Substantia nigra (tissue), 51 donors: ENCODE measurements at places on chromosomes 7 and 10.
A peak's percentile ranks its signal among the peaks of the same experiment; 100 is the strongest.

DNA sequence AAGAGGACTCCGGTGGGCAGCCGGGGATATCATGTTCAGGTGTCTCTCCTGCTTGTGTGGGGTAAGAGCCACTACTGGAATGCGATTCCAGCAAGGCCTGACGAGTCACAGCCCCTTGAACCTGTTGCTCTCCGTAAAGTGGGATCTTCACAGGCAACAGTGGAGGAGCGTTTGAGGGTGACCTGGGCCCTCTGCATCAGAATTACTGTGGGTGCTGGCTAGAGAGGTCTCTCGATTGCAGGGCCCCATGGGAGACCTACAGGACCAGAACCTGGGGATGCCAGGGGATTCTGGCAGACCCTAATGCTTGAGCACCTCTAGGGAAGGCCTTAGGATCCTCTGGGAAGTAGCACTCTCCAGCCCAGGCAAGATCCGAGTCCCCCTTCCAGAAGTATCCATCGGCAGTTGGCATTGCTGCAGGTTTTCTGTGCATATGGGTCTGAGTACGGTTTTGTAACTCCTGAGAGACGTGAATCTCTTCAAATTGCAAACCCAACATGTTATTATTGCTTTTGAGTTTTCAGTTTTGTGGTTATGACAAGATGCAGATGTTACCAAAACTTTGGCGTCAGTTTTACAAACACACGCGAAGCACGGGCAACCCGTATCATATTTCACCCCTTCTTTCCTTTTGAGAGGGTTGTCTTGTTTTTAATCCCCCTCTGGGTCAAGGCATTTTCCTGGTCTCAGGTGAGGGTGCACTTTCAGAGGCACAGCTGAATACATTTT is 4.6 kb downstream of the MGMT start:
- no peak for DNase-seq

GRCh38 chr10:31974434-31975124 is 45.9 kb upstream of the ARHGAP12 start:
- no peak for DNase-seq

- DNase-seq, result no peak
Observed at GRCh38 chr10:101217450-101218281, 11.6 kb downstream of the LBX1 start.

DNA sequence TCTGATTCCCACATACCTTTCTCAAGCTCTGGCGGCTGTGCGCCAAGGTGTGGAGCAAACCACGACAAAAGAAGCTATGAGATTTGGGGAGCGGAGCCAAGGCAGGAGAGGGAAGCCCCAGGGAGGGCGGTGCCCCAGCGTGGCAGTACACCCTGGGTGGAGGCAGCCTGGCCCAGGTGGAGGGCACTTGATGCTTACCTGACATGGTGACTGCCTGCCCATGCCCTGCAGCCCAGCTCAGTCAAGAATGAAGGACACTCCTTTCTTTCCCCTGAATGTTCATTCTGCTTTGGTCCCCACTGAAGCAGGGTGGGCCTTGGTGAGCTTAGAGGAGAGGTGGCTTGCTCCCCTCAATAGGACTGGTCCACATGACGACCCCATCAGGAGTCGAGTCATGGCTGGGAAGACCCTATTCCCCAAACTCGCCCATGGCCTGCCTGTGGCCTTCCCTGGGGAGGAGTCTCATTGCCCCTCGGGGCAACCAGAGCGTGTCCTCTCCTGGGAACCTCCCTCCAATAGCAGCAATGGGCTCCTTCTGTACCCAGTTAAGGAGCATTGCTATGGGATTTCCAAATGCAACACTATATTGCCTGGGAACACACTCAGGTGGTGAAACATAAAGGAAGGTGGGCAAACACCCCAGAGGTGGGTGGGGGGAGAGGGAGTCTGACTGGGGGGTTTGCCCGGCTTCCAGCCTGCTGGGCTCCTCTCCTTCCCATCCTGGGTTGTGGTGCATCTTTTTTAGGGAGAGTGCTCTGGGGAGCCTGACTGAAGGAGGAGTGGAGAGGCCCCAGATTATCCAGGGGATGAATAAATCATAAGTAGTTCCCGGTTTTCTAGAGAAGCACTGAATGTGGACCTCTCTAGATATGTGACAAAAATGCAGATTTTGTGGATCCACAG is 22.7 kb downstream of the RAMP3 start:
- DNase-seq, result no peak

- DNase-seq, result peak; percentile 98
Observed at GRCh38 chr7:45088821-45089340, at the start of gene NACAD. Gene NACAD, minus strand, starts transcription at chr7:45088969. Its CDS starts 75 bp downstream, at chr7:45088894.

DNA sequence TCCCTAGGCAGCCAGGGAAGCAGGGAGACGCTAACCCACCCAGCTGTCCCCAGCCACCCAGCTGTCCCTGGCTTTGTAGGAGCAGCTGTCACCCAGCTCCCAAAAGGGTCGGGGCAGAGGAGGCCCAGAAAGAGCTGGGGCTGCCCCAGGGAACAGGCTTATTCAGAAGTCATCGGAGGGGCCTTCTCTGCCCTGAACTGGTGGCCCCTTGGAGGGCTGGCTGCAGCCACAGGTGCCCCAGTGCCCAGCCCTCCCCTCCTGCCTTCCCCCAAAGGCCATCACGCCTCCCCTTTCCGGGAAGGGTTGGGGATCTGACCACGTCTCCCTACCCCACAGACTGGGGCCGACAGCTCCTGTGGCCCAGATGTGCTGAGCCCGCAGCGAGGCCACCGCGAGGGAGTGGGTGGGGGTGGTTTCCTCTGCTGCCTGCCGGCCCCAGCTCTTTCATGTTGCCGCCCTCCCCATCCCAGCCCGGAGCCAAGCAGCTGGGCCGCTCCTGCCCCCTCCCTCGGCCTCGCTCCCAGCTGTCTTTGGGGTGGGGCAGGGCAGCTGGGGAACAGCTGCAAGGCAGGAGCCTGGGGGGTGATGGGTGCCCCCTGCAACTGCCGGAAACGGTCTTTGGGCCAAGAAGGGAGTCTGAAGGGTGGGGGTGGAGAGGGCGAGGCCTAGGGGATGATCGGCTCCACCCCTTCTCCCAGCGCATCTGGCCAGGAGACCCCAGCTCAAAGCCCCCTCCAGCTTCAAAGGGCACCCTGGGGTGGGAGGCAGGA is 16.8 kb downstream of the TRIM8 start:
- DNase-seq, result no peak

- no peak for DNase-seq
Observed at GRCh38 chr10:112716924-112717413, 233.1 kb upstream of the TCF7L2 start.

- DNase-seq, result no peak
Observed at GRCh38 chr10:126876456-126876855, 28.8 kb upstream of the DOCK1 start.

DNA sequence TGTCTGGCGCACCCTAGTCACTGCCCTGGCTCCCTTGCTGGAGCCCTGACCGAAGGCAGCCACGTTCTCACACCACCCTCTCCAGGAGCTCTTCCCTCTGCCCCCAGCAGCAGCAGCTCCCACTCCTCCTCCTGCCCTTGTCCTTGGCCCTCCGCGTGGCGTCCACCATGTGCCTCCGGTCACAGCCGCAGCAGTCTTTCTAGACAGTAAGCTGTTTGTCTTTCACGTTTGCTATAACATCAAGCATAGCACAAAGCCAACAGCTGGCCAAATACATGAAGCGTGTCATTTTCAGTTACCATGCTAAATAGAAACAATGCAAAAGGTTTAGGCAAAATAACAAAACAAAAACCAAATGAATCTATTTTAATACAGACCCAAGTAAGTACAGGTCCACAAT is 3.3 kb downstream of the PITRM1 start:
- no peak for DNase-seq

GRCh38 chr7:110358028-110358427 is 732.9 kb upstream of the LRRN3 start:
- no peak for DNase-seq

- DNase-seq, result no peak
Observed at GRCh38 chr10:25130906-25131305, 43.9 kb upstream of the GPR158 start.

GRCh38 chr10:116743266-116744064 is 1.1 kb upstream of the HSPA12A start:
- no peak for DNase-seq

- DNase-seq, result no peak
Observed at GRCh38 chr7:119572541-119572940, 700.4 kb upstream of the KCND2 start.

DNA sequence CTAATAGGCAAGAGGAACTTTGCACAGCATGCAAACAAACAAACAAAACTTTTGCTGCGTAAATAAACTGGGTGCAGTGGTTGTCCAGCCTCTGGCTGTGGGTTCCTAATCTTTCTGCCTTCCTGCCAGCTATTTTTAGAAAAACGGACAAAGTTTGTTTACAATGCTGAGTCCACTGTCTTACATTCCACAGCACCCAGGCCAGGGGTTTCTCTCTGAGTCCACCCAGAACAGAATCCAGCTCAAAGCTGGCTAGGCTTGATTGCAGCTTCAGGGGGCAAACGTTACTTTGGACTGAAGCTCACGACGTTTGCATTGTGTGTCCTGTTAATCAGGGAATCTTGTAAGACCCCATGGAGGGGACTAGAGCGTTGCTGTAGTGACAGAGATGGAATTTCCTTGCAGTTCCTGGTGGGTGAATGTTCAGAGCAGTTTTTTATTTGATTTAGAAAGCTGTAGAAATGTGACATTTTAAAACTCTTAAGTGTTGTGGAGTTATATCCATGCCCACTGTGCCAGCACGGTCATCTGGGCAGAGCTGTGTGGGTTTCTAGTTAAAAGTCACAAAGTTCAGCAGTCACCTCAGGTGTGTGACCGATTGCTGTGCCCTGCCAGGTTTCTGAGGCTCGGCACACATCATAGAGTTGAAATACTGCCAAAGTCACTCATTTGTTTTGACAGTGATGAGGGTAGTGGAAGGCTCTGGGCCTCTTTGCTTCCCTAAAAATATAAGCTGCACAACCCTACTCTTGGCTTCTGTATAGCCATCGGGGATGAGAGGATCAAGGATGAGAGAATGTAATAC is 247.0 kb downstream of the STK31 start:
- no peak for DNase-seq

DNA sequence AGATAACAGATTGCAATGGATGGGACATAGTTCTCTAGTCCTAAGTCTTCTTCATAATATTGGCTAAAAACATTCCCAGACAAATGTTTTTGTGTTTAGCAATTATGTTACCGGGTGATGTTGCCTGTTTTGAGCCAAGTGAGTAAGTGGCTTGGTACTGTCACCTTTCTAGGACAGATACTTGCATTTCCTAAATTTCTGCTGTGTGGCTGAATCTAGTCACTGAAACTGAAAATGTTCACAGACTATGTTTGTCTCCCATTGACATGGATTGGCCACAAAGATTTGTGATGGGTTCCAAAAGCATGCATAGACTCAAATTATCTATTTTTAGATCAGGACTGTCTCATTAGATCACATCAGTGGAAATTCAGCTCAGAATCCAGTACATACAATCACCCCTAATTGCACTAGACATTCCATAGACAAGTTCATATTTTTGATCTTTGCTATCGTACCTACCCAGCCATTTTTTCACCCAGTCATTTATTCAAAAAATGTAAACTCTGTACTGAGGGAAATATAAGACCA is 1222.1 kb upstream of the AUTS2 start:
- DNase-seq, result no peak
